ENCODE measurements at places on chromosomes 13 and 19.

GRCh38 chr19:31351056-31351854 is 2.0 kb upstream of the TSHZ3 start:
- H3K4me1 ChIP-seq: peaks cover 62% of the 10 kb centered on the region
- no peak overlapping the region for H3K27ac ChIP-seq

DNA sequence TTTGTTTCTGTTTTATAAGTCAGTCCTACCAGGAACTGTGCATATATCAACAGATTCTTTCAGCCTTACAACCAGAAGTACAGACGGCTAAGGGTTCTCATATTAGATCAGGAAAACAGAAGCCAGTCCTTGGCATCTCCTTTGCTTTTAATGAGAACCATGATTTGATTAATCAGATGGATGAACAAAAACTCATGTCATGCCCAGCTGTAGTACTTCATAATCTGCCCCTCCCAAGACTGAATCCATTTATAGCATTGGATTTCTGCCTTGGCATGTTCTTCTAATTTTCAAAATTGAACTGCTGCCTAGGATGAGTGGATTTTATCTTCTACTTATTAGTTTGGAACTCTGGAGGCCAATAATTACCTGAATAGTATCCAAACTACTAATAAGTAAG is 617.2 kb downstream of the SLITRK5 start:
- no peak overlapping the region for H3K27ac ChIP-seq
- H3K4me3 ChIP-seq: no peak overlapping the region
- DNase-seq: no peak
- H3K36me3 ChIP-seq: no peaks in the 10 kb centered on the region
- no peaks in the 10 kb centered on the region for H3K4me1 ChIP-seq

DNA sequence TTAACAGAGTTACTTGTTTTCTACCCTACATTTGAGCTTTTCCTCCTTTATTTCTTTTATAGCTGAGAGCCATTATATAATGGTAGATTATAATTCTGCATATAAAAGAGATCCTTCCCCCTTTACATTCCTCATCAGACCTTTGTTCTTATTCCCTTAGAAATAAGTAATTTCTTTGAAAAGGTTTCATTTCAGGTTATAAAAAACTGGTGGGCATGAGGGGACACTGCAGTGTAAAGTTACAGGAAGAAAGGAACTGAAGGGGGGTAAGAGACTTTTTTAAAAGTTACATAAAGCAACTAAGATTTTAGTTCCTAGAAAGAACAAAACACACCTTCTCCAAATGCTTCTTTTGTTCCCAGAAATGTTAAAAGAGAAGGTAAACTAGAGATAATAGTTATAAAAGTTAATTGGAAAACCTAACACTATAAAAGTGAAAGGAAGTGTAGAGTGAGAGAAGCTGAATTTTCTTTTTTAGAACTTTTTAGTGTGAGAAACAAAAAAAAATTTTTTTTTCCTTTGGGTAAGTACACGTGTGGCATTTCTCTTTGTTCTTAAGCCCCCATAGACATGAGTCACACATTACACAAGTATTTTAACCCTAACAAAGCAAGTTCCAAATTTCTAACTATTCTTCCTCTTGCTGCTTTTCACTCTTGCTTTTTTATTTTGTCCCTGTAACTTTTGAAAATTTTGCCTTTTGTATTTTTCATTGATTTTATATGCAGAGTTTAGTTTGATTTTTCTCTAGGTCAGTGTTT is 106.4 kb upstream of the MLNR start:
- no peak overlapping the region for H3K4me3 ChIP-seq
- H3K4me1 ChIP-seq: peaks cover 5% of the 10 kb centered on the region
- H3K27ac ChIP-seq: no peak overlapping the region
- H3K36me3 ChIP-seq: peaks cover 35% of the 10 kb centered on the region
- H3K27me3 ChIP-seq: no peaks in the 10 kb centered on the region
- DNase-seq: no peak

- H3K36me3 ChIP-seq: no peaks in the 10 kb centered on the region
- no peak for DNase-seq
- H3K27me3 ChIP-seq: no peaks in the 10 kb centered on the region
- H3K4me3 ChIP-seq: no peak overlapping the region
- H3K27ac ChIP-seq: no peak overlapping the region
- H3K4me1 ChIP-seq: peaks cover 25% of the 10 kb centered on the region
Observed at GRCh38 chr19:39301021-39301420, 4.8 kb downstream of the IFNL1 start.

DNA sequence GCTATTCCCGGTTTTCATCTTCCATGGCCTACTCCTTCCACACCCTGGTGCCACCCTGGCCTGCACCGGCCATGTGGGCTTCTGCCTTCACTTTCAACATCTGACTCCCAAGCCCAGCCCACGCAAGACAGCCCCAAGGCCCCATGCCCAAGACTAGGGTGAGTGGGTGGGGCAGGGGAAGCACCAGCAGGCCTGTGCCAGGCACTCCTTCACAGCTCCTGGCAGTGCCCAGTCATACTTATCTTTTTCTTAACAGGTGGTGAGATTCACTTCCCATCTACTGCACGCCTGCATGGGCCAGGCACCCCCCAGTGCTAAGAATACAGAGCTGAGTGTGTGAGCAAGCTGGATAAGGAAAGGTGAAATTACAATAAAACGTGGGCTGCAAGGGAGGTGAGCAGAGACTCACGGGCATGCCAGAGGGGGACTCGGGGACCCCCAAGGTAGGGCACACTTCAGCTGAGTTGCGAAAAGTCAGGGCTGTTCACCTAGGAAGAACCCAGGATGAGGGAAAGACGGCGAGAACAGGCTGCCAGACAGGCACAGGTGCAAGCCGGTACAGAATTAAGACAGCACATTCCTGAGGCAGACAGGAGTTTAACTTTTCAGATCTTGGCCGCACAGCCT is 55.7 kb downstream of the COL4A1 start:
- DNase-seq: no peak
- no peak overlapping the region for H3K27ac ChIP-seq
- no peaks in the 10 kb centered on the region for H3K36me3 ChIP-seq

DNA sequence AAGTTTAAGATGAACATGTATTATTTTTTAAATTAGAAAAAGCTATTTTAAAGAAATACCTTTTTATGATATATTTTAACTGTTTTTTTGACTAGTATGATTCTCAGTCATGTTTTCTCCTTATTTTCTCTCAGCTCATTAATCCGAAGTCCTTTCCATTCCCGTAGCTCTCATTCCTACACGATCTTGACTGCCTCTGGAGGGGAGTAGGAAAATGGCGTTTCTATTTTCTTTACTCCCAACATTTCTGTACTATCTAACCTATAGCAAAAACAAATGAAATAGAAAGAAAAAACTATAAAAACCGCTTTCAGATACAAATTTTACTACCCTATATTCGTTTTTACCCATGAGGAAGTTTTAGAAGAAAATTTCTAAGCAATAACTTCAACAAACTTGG is 343.8 kb downstream of the RBM26 start:
- H3K27me3 ChIP-seq: no peaks in the 10 kb centered on the region
- no peaks in the 10 kb centered on the region for H3K36me3 ChIP-seq
- H3K27ac ChIP-seq: no peak overlapping the region
- DNase-seq: no peak

DNA sequence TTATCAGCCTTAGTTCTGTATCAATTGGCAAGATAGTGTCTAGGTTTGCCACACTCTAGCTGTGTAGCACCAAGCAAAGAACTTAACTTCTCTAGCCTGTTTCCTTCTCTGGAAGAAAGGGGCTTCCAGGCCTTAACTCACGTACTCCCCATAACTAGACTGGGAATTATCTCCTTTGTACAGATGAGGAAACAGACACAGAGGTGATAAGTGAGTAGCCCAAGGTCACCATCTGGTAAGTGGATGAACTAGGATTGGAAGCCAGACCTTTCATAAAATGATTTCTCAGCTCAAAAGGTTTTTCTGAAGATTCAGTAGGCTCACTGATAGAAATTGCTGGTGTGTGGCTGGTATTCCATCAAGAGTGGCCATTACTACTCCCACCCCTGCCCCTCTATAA is 3.1 kb downstream of the ZNF428 start:
- peaks cover 27% of the 10 kb centered on the region for H3K36me3 ChIP-seq
- no peak for DNase-seq
- H3K4me3 ChIP-seq: no peak overlapping the region
- no peak overlapping the region for H3K27ac ChIP-seq
- peaks cover 27% of the 10 kb centered on the region for H3K4me1 ChIP-seq

- no peak overlapping the region for H3K27ac ChIP-seq
- H3K4me1 ChIP-seq: peaks cover 19% of the 10 kb centered on the region
- H3K4me3 ChIP-seq: no peak overlapping the region
- H3K36me3 ChIP-seq: peaks cover 18% of the 10 kb centered on the region
Observed at GRCh38 chr19:2847507-2847906, 6.2 kb downstream of the ZNF555 start.

- no peaks in the 10 kb centered on the region for H3K4me1 ChIP-seq
- no peak overlapping the region for H3K4me3 ChIP-seq
- H3K27ac ChIP-seq: no peak overlapping the region
Observed at GRCh38 chr13:26518451-26518959, 39.0 kb upstream of the WASF3 start.

DNA sequence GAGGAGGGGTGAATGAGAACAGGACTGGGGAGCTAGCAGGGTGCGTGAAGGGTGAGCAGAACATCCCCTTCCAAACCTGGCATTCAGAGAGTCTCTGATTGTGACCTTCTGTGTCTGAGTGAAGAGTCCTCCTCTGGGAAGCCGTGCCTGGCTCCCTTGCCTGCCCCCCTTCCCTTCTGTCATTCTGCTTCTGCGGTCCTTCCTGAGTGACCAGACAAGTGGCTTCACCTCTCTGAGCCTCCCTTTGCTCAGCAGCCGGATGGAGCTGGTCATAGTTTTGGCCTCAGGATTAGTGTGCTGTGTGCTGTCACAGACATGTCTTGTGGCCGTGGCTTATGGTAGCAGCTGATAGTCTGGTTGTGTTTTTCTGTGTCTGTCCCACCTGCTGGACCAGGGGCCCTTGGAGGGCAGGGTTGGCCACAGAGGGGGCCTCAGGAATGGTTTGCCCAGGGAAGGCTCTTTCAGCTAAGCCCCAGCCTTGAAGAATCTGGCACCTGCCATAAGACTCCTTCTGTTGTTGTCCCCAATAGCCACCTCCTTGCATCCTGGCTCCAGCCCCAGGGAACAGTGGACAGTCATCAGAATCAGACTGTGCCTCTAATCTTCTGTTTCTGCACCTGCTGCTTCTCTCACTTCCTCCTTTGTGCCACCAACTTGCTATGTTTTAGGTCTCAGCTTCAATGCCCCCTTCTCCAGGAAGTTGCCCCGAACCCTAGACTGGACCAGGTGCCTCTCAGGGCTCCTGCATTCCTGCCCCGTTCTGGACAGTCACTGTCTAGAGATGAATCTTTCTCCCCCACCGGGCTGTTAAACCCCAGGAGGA is 5.9 kb downstream of the CLPTM1 start:
- H3K27me3 ChIP-seq: no peaks in the 10 kb centered on the region
- peaks cover 48% of the 10 kb centered on the region for H3K36me3 ChIP-seq
- no peak overlapping the region for H3K4me3 ChIP-seq
- no peak for DNase-seq
- H3K4me1 ChIP-seq: peaks cover 24% of the 10 kb centered on the region

- peaks cover 2% of the 10 kb centered on the region for H3K27me3 ChIP-seq
- DNase-seq: no peak
- no peak overlapping the region for H3K27ac ChIP-seq
- H3K4me3 ChIP-seq: no peak overlapping the region
- H3K36me3 ChIP-seq: no peaks in the 10 kb centered on the region
- peaks cover 5% of the 10 kb centered on the region for H3K4me1 ChIP-seq
Observed at GRCh38 chr13:110506396-110506795, 55.1 kb downstream of the RAB20 start.

- H3K27ac ChIP-seq: no peak overlapping the region
- H3K36me3 ChIP-seq: no peaks in the 10 kb centered on the region
- no peak for DNase-seq
- no peak overlapping the region for H3K4me3 ChIP-seq
- H3K4me1 ChIP-seq: no peaks in the 10 kb centered on the region
- no peaks in the 10 kb centered on the region for H3K27me3 ChIP-seq
Observed at GRCh38 chr19:30630289-30631032, 258.3 kb downstream of the ZNF536 start.

- no peaks in the 10 kb centered on the region for H3K36me3 ChIP-seq
- no peak overlapping the region for H3K27ac ChIP-seq
- H3K4me1 ChIP-seq: peaks cover 13% of the 10 kb centered on the region
- no peak overlapping the region for H3K4me3 ChIP-seq
- DNase-seq: no peak
- H3K27me3 ChIP-seq: no peaks in the 10 kb centered on the region
Observed at GRCh38 chr19:15529774-15530372, 21.5 kb downstream of the CYP4F22 start.

DNA sequence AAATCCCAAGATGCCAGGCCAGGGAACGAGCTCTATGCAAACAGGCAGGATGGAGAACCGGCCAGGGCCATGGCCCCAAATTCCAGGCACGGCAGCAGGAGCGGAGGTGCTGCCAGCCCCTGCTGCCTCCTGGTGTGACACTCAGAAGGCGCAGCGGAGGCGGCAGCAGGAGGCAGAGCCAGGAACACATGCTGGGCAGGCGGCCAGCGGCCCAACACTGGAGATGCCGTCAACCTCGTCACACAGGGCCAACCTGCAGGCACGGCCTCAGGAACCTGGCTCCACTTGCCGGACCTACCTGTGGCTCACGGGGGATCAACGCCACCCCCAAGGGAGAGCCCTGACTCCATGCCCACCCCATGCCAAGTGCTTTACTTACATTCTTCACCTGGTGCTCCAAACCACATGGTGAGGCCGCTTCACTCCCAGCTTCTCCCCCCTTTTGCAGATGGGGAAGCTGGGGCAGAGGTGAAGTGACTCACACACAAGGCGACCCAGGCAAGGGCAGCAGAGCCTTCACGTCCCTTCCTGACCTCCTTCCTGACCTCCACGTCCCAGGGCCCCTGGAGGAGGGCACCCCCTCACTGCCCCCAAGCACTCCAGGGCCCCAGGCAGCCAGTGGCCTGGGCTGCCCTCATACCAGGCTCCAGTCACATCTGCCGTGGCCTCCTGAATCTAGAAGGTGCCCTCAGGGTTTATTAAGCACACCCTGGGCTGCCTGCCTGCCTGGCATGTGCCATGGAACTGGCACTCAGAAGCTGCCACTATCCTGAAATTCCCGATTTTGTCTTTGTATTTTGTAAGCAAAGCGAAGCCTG is 43.5 kb downstream of the GGACT start:
- DNase-seq: no peak
- peaks cover 3% of the 10 kb centered on the region for H3K4me1 ChIP-seq
- no peak overlapping the region for H3K4me3 ChIP-seq
- peaks cover 5% of the 10 kb centered on the region for H3K36me3 ChIP-seq
- no peaks in the 10 kb centered on the region for H3K27me3 ChIP-seq
- no peak overlapping the region for H3K27ac ChIP-seq

DNA sequence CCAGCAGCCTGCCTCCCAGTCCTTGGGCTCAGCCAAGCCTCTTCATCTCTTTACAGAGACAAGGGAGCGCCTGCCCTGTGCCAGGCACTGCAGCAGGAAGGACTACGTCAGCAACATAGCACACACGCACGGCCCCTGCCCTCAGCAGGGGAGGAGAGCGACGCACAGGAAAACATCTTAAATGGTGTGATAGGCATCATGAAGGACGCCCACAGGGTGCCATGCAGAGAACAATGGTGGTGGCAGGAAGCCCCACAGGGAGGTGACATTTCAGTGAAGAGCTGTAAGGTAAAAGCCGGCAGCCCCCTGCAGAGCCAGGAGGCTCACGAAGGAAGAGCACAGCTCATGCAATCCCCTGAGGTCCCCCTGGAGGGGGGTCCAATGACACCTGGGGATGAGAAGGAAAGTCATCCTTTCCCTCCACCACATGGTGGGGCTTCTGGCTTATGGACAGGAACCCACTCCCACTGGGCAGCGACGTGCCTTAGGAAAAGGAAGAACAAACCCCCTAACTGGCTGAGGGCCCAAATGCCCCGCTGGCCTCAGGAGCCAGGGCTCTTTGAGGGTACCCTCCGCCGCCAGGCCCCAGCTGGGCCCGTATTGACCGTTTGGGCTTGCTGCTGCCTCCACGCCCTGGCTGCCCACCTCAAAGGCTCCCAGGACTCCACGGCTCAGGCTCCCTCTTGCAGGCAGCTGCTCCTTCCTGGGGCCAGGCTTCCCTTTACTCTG is 37.3 kb upstream of the C13orf42 start:
- no peaks in the 10 kb centered on the region for H3K27me3 ChIP-seq
- H3K36me3 ChIP-seq: no peaks in the 10 kb centered on the region
